ENCODE measurements at places on chromosomes 6 and 20. TPM values are rescaled to one million over a fixed set of nuclear protein-coding genes. Genes with fewer than 3 reads are reported as not detected.
A peak's percentile ranks its signal among the peaks of the same experiment; 100 is the strongest.

C6orf120 gene
- 13.9 TPM for polyA plus RNA-seq

COL21A1 gene
- 0.11 TPM for polyA plus RNA-seq

DNA sequence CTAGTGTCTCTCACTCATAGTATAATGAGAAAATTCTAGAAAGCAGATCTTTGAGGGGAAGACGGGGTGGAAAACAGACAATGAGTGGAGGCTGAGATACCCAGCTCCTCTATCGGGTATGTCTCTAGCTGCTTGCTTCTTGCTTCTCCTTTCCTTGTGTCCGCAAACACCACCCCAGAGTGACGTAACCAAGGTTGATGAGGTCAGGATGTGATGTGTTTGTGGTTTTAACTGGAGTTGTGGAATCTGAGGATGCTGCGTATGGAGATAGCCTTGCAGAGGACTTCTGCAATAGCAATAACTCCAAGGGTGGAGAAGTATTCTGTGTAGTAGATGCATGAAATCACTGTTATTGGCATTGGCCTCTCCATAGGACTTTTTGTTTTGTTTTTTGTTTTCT lies 132.7 kb upstream of the IFNGR1 start:
- DNase-seq, result no peak

GRCh38 chr20:53370345-53370961 lies 223.2 kb downstream of the ZNF217 start:
- no peak for DNase-seq

DNA sequence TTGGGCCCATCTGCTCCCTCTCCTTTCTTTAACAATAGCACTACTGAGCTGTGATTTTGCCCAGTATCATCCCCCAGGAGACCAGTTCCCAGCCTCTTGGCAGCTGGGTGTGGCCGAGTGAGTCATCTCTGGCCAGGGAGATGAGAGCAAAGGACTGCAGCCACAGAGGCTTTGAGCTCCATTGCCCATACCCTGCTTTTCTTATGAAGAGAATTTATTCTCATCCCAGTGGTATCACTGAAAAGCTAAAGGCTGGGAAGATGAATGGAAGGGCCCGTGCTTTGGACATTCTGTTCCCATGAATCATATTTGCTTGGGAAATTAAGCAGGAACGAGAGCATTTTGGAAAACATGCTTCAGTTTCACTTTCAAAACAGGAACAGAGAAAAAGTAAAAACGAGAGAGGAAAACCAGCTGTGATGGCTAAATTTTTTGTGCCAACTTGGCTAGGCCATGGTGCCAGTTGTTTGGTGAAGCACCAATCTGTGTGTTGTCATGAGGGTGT lies 14.9 kb downstream of the CST3 start:
- DNase-seq, result peak; percentile 68

- no peak for DNase-seq
These were observed 49.5 kb downstream of the DOK5 start for GRCh38 chr20:54524849-54525248.

Measured in endothelial cell of umbilical vein (primary cell).